ENCODE measurements at places on chromosomes 12 and 14. TPM values are rescaled to one million over a fixed set of nuclear protein-coding genes. Genes with fewer than 3 reads are reported as not detected.

GRCh38 chr12:58681730-58682129 lies 238.6 kb downstream of the LRIG3 start:
- no peaks in the 10 kb centered on the region for H3K36me3 ChIP-seq
- no peak for DNase-seq
- no peak overlapping the region for H3K27ac ChIP-seq

- H3K4me3 ChIP-seq, result no peak overlapping the region
- no peaks in the 10 kb centered on the region for H3K27me3 ChIP-seq
- H3K4me1 ChIP-seq, result no peaks in the 10 kb centered on the region
- H3K36me3 ChIP-seq, result no peaks in the 10 kb centered on the region
- DNase-seq, result no peak
- H3K27ac ChIP-seq, result no peak overlapping the region
Observed at GRCh38 chr12:92905811-92906554, 23.1 kb downstream of the EEA1 start.

The PIWIL1 gene
- not detected for total RNA-seq

The KCNC2 gene
- under 0.01 TPM for total RNA-seq

DNA sequence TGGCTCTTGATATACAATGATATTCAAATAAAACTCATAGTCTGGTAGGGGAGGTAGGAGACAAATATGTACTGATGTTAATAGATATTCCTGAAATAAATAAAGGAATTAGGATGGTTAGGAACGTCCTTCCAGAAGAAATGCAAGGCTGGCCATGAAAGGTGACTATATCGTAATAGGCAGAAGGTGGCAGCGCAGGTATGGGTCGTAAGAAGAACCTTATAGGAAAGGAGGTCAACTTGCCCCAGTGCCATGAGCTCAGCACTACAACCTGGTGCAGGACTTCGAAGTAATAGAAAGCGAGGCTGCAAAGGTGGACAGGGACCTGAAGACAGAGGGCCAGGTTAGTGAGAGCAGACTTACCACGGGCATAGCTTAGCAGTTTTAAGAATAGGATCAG lies 55.3 kb upstream of the FGD4 start:
- no peak overlapping the region for H3K4me3 ChIP-seq
- DNase-seq, result no peak
- H3K36me3 ChIP-seq, result no peaks in the 10 kb centered on the region
- H3K27ac ChIP-seq, result no peak overlapping the region

DNA sequence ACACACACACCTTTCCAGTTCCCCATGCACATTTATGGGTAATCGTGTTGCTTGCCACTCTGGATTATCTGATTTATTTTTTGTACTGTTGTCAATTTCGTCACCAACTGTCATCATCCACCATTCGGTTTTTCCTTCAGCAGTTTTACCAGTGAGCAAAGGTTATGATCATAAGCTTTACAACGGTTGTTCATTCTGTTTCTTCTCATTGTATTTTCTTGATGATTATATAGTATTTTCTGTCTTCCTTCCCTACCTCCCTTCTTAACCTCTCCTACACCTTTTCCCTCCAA lies 680 bp downstream of the NECAP1 start:
- H3K27me3 ChIP-seq, result no peaks in the 10 kb centered on the region
- H3K36me3 ChIP-seq, result peaks cover 7% of the 10 kb centered on the region
- peak overlapping the region; percentile 93 for H3K27ac ChIP-seq
- no peaks in the 10 kb centered on the region for H3K4me1 ChIP-seq

The GIT2 gene
- total RNA-seq, result 54.6 TPM

DNA sequence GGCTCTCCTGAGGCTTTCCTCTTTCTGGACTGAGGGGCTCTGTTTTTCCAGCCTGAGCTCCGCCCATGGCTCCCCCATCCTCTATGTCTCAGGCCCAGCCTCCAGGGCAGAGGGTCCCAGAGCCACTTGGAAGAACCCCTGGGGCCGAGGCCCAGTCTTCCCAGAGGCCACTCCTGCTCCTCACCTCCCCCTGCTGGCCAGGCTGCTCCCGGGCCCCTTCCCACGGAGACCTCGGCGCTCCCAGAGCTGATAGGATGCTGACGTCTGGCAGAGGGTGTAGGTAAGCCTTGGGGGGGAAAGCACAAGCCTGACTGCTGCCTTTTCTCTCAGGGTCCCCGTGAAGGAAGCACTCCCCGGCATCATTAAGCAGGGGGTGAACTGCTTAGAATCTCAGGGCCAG lies 51.4 kb downstream of the ERH start:
- no peaks in the 10 kb centered on the region for H3K27me3 ChIP-seq
- no peak overlapping the region for H3K27ac ChIP-seq
- DNase-seq, result no peak
- H3K4me3 ChIP-seq, result no peak overlapping the region
- H3K36me3 ChIP-seq, result no peaks in the 10 kb centered on the region

DNA sequence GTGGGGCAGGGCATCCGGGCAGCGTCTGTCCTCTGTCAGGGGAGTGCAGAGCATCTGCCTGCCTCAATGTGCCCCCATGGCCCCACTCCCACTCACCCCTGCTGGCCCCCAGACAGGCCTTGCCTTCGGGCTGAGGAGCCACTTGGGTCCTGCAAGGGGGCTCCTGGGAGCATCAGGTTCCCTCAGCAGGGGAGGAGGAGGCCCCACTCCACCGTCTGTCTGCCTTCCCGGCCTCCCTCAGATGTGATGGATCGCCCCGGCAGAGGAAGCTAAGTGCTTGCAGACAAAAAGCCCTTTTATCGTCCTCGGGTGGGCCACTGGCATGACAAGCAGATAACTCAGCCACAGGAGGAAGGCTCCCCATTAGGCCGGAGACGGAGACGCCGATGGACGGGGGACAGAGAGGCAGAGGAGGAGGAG lies 35.1 kb downstream of the NCOR2 start:
- DNase-seq, result no peak
- no peaks in the 10 kb centered on the region for H3K36me3 ChIP-seq
- no peak overlapping the region for H3K4me3 ChIP-seq

The CLEC1A gene
- total RNA-seq, result 1.1 TPM

DNA sequence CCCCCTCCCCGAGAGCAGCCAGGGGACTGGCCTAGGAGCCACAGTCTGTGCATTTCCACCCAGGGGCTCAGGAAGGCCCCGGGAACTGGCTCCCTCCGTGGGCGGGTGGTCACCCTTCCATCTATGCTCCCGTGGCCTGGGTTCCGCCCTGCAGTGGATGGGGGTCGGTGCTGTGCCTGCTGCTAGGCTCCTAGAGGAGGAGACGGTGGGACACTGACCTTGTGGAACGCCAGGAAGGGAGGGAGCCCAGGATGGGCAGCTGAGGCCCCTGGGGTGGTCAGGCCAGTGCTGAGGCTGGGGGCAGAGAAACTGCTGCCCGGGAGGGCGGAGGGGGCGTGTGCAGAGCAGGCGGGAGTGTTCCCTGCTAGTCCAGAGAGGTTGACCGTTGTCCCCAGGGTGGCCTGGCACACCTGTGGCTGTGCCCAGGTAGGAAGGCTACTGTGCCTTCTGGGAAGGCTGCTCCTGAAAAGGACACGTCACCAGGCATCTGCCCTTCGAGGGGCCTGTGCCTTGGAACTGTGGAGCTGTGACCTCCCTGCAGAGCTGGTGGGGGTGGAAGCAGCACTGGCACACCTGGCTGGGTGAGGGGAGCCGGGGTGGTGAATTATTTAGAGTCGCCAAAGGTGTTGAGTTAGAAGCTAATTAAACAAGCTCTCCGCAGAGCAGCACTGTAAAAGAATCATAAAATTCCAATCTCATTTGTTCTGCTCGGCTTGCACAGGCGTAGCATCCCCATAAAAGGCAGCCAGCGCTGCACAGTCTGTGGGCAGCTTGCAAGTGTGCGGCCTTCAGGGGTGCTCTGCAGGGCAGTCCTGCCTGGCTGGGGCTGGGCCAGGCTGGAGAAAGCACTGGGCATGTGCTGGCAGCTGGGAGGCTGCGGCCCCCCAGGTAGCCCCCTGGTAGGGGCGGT lies 145.1 kb downstream of the KIF26A start:
- no peaks in the 10 kb centered on the region for H3K36me3 ChIP-seq
- DNase-seq, result peak; percentile 65
- peaks cover 30% of the 10 kb centered on the region for H3K4me1 ChIP-seq
- H3K27me3 ChIP-seq, result no peaks in the 10 kb centered on the region
- H3K27ac ChIP-seq, result peak overlapping the region; percentile 67

The CACNA1C gene
- total RNA-seq, result 213 TPM

The ALDH2 gene
- 126 TPM for total RNA-seq

The KRT4 gene
- total RNA-seq, result not detected

GRCh38 chr12:129002427-129002826 lies 149.1 kb downstream of the GLT1D1 start:
- no peaks in the 10 kb centered on the region for H3K27me3 ChIP-seq
- no peaks in the 10 kb centered on the region for H3K36me3 ChIP-seq
- no peak for DNase-seq
- no peak overlapping the region for H3K4me3 ChIP-seq
- H3K27ac ChIP-seq, result no peak overlapping the region

The FLVCR2 gene
- 2.8 TPM for total RNA-seq

The LIMA1 gene
- total RNA-seq, result 111 TPM

DNA sequence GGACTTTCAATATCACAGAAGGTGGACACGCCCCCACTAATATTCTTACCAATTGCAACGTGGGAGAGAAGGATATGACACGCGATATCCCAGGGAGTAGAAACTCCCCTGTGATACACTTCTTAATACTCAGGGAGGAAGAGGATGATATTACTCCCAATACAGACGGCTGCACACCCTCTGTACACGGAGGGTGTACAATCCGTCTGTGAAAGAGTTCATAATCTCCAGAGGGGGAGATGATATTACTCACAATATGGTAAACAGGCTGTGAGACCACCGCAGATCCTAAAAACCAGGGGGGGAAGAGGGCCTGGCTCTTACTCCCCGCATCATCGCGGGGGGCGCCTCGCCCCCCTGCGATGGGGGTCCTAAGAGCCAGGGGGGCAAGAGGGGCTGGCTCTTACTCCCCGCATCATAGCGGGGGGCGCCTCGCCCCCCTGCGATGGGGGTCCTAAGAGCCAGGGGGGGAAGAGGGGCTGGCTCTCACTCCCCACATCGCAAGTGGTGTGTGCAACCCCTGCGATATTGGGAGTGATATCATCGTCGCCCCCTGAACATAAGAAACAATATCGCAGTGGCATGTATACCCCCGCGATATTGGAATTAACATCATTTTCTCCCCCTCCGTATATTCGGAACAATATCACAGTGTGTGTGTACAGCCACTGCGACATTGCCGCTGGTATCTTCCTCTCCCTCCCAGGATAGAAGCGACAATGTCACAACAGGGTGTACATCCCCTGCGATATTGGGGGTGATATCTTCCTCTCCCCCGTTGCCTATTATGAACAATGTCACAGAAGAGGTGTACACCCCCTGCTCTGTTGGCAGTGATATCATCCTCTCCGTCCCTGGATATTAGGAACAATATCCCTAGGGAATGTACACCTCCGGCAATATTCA lies 8.9 kb upstream of the CLEC6A start:
- no peak overlapping the region for H3K27ac ChIP-seq
- no peaks in the 10 kb centered on the region for H3K36me3 ChIP-seq
- no peak for DNase-seq
- H3K4me1 ChIP-seq, result no peaks in the 10 kb centered on the region

DNA sequence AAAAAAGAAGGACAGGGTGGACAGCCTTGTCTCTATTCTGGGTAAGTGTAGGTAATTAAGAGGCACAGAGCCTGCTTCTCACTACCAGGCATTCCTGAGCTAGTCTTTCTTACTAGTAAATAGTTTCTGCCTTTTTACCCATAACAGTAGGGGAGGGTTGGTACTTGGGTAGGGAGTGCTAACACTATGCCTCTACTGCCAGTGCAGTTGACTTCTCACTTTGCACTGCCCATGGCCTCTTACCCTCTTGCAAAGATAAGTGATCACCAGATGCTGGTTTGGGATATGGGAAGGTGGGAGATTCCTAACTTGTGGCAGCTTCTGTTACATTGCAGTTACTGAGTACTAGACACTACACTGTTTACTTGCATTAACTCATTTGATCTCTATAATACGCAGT lies 11.6 kb downstream of the AHSA1 start:
- no peak for DNase-seq
- H3K27ac ChIP-seq, result no peak overlapping the region
- no peak overlapping the region for H3K4me3 ChIP-seq
- peaks cover 41% of the 10 kb centered on the region for H3K36me3 ChIP-seq

DNA sequence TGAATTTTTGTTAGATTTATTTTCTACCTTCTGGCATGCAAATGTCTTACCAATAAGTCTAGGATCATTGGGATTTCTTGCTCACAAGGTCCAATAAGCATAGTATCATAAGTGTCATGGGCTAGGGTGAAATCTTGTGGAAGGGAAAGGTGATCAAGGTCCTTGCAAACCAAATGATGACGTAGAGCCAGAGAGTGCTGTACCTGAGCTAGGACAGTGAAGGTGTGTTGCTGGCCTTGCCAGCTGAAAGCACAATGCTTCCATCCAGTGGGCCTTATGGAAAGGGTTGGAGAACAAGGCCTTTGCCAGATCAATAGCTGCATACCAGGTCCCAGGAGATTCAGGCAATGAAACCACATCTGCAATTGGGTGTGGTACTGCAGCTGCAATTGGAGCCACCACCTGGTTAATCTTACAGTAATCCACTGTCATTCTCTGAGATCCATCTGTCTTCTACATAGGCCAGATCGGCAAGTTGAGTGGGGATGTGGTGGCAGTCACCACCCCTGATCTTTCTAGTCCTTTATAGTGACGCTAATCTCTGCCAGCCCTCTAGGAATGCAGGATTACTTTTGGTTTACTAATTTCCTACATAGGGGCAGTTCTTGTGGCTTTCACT lies 208.9 kb upstream of the MYL2 start:
- H3K27me3 ChIP-seq, result no peaks in the 10 kb centered on the region
- DNase-seq, result no peak
- no peak overlapping the region for H3K4me3 ChIP-seq
- H3K36me3 ChIP-seq, result no peaks in the 10 kb centered on the region
- H3K27ac ChIP-seq, result no peak overlapping the region

- H3K4me3 ChIP-seq, result no peak overlapping the region
- no peaks in the 10 kb centered on the region for H3K36me3 ChIP-seq
- peak overlapping the region; percentile 95 for H3K27ac ChIP-seq
Observed at GRCh38 chr12:101694986-101695385, 2.5 kb upstream of the CHPT1 start.

GRCh38 chr12:18595412-18595811 lies 142.4 kb downstream of the PLCZ1 start:
- no peak overlapping the region for H3K4me3 ChIP-seq
- H3K27me3 ChIP-seq, result no peaks in the 10 kb centered on the region
- no peak for DNase-seq
- H3K36me3 ChIP-seq, result no peaks in the 10 kb centered on the region
- H3K4me1 ChIP-seq, result no peaks in the 10 kb centered on the region

The P2RX7 gene
- 5.3 TPM for total RNA-seq

GRCh38 chr12:26632756-26633155 lies 200.2 kb downstream of the ITPR2 start:
- DNase-seq, result no peak
- H3K36me3 ChIP-seq, result no peaks in the 10 kb centered on the region
- H3K4me1 ChIP-seq, result peaks cover 66% of the 10 kb centered on the region
- no peak overlapping the region for H3K4me3 ChIP-seq

The LTBP2 gene
- 12.5 TPM for total RNA-seq

The MYO1H gene
- total RNA-seq, result not detected

DNA sequence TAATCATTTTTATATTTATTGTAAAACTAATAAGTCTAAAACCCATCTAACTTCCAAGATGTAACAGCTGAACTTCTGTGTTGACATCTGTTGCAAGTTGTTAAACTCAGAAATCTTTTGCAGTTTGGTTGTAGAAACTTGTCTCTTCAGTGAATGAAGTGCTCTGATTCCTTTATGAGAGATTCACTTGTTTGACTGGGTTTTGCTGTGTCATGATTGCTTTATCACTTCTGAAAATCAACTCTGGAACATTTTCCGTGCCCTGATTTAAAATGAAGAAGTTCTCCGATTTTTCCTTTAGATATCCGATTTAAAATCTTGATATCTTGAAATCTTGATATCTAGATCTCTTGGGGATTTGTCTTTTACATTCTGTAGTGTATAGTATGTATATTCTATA lies 65.1 kb downstream of the DIP2B start:
- no peaks in the 10 kb centered on the region for H3K27me3 ChIP-seq
- H3K27ac ChIP-seq, result peak overlapping the region; percentile 13
- peaks cover 60% of the 10 kb centered on the region for H3K4me1 ChIP-seq
- H3K36me3 ChIP-seq, result no peaks in the 10 kb centered on the region
